Activated T-helper 17 cell treated with anti-CD3 and anti-CD28 coated beads, Interleukin-2, amount 50 U/mL, for 72 hours (primary cell): ENCODE measurements at places on chromosomes 1 and 21.
A peak's percentile ranks its signal among the peaks of the same experiment; 100 is the strongest.

- no peak for ATAC-seq
Measured at GRCh38 chr1:59986516-59987310, 60.1 kb upstream of the CYP2J2 start.

- ATAC-seq, result no peak
Measured at GRCh38 chr21:27130154-27130553, 163.3 kb upstream of the ADAMTS5 start.

- no peak for ATAC-seq
Measured at GRCh38 chr1:23044035-23044434, 24.8 kb downstream of the KDM1A start.

DNA sequence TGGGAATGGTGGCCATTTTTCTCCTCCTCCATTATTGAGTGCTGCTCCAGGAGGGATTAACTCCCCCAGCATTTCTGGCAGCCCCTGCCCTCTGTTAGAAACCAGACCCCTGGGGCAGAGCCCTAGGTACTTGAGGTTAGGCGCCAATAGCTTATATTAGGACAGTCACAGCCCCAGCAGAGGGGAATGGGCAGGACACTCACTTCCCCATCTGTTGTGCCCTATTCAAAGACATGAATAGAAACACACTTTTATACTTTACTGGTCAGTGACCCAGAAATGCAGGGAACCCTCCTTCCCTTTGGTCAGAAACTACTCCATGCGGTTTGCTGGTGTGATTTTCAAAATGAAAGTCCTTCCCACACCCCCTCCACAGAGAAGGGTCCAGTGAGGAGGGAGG is 267.7 kb downstream of the PTBP2 start:
- ATAC-seq, result no peak

DNA sequence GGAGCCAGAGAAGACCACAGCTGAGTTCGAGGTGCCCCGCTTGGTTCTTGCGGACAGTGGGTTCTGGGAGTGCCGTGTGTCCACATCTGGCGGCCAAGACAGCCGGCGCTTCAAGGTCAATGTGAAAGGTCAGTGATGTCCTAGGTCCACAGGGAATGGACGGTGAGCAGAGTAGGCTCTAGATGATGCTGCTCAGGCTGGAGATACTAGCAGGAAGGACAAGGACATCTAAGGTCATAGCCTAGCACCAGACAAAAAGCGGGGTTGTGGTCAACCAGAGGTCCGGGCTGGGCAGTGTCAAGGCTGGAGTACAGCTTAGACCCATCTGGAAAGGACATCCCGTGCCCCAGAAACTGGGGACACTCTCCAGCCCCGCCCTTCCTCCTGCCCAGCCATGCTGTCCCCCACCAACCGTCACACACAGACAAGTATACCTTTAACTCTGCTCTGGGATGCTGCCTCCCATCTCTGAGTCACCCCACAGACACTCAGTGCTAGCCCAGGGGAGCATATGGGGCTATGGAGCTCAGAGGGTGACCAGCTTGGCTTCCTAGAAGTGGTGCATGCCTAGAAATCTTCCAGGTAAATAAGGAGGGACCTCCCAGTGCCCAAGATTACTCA is 8.7 kb downstream of the TIE1 start:
- no peak for ATAC-seq

GRCh38 chr1:201694608-201695335 is 134.2 kb upstream of the IPO9 start:
- ATAC-seq, result no peak

DNA sequence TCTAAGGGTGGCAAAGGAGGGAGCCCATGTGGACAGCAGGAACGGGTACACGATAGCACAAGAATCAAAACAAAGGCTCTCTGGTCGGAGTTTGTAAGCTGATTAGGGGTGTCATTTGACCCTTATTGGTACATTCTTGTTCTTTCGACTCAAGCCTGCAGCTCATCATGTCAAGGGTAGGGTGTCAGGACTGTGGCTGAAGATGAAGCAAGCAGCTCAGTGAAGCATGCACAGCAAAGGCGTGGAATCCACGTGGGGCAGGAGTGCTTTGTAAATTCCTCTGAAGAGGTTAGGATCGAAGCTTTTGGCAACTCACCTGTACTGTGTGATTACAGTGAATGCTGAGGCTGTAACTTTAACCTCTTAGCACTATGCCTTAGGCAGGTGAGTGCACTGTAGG is 4.7 kb upstream of the ABCB10 start:
- no peak for ATAC-seq

GRCh38 chr1:206608108-206608698 is 4.1 kb downstream of the EIF2D start:
- ATAC-seq, result no peak

GRCh38 chr1:246373828-246374569 is 133.1 kb downstream of the SMYD3 start:
- no peak for ATAC-seq

DNA sequence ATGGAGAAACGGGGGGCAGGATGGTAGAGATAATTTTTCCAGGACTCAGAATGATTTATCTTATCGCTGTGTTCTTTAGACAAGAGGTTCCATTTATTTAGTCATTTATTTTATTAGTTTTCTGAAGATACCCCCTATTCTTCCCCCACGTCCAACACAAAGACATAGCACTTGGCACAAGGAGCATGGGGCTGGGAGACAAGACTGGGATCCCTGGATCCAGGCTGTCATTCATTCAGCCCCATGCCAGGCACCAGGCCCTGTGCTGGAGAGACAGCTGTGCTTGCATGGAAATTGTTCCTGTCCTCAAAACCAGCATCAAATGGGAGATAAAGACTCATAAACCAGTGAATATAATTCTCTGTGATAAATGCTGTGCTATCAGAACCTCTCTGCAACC is 27.1 kb upstream of the PLXNA2 start:
- ATAC-seq, result no peak

DNA sequence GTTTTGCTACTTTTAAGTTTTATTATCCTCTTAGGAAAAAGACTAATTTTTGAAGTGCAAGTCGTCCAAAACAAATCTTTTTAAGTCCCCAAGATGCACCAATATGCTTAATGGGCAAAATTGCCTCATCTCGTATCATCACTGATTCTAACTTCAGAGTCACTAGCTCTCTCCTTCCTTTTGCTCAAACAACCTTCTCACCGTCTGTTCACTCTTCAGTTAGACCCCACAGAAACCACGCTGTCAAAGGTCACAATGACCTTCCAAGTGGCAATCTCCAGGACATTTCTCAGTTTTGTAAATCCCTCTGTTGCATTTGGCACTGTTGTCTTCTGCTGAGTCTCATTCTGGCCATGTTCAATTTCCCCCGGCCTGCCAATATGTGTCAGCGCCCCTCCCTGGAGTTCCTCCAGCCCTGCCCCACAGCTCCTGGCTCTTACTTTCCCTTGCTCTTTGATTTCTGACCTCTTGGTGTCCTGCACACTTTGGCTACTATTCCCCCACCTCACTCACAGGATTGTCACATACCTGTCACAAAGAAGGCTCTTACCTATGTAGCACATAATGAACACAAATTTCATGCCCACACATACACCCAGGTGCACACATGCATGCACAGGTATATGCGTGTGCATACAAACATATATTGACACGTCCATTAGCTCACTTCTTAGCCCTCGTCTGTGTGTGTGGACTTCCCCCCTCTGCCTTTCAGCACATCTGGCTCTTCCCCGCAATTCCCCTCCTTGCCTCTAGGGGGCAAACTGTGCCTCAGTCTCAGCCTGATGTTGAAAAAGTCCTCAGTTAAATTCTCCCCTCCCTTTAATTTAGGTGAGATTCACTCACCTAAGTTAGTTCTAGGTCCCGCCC is 354.0 kb upstream of the DUSP10 start:
- ATAC-seq, result peak; percentile 63
